Ovary (tissue), 10 donors: ENCODE measurements at places on chromosomes 6 and 20. TPM values are rescaled to one million over a fixed set of nuclear protein-coding genes. Genes with fewer than 3 reads are reported as not detected.

Gene PTK7
- total RNA-seq, result 154 TPM

Gene BPHL
- 17.0 TPM for total RNA-seq

Gene ITPA
- 31.1 TPM for total RNA-seq

Gene HLA-B
- 358 TPM for total RNA-seq

Gene RIMS1
- not detected for total RNA-seq

Gene BPIFB1
- total RNA-seq, result 0.15 TPM

Gene C20orf204
- 1.1 TPM for total RNA-seq

Gene MACROD2
- total RNA-seq, result 6.1 TPM

Gene GMPR
- total RNA-seq, result 27.3 TPM

GRCh38 chr20:25033265-25033923 is 24.5 kb downstream of the ACSS1 start:
- no peak overlapping the region for H3K4me3 ChIP-seq
- H3K27me3 ChIP-seq, result no peaks in the 10 kb centered on the region
- no peak for DNase-seq
- no peaks in the 10 kb centered on the region for H3K36me3 ChIP-seq

GRCh38 chr6:65708162-65708561 is 1.1 kb upstream of the EYS start:
- no peak for DNase-seq
- no peak overlapping the region for H3K27ac ChIP-seq
- H3K4me3 ChIP-seq, result no peak overlapping the region
- no peaks in the 10 kb centered on the region for H3K4me1 ChIP-seq
- H3K27me3 ChIP-seq, result no peaks in the 10 kb centered on the region
- no peaks in the 10 kb centered on the region for H3K36me3 ChIP-seq

GRCh38 chr20:58447511-58448391 is 58.7 kb downstream of the VAPB start:
- no peak overlapping the region for H3K4me3 ChIP-seq
- no peaks in the 10 kb centered on the region for H3K36me3 ChIP-seq
- no peaks in the 10 kb centered on the region for H3K27me3 ChIP-seq
- DNase-seq, result no peak

DNA sequence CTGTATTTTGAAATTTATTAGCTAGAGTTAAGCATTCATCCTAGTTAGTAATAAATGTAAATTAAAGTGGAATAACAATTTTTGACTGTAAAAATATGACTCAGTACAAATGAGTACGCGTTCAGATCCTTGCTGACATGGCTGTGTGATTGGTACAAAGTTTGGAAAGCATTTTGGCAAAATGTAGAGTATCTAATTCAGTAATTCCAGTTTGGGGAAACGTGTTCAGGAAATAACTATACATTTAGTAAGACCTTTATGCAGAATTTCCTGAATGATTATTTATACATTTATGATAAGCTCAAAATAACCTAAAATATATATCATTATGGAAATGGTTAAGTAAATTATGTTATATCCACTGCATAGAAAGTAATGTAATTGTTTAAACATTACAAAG is 8.0 kb downstream of the VTA1 start:
- no peaks in the 10 kb centered on the region for H3K27me3 ChIP-seq
- H3K27ac ChIP-seq, result no peak overlapping the region
- H3K4me1 ChIP-seq, result no peaks in the 10 kb centered on the region
- H3K36me3 ChIP-seq, result no peaks in the 10 kb centered on the region
- no peak for DNase-seq

DNA sequence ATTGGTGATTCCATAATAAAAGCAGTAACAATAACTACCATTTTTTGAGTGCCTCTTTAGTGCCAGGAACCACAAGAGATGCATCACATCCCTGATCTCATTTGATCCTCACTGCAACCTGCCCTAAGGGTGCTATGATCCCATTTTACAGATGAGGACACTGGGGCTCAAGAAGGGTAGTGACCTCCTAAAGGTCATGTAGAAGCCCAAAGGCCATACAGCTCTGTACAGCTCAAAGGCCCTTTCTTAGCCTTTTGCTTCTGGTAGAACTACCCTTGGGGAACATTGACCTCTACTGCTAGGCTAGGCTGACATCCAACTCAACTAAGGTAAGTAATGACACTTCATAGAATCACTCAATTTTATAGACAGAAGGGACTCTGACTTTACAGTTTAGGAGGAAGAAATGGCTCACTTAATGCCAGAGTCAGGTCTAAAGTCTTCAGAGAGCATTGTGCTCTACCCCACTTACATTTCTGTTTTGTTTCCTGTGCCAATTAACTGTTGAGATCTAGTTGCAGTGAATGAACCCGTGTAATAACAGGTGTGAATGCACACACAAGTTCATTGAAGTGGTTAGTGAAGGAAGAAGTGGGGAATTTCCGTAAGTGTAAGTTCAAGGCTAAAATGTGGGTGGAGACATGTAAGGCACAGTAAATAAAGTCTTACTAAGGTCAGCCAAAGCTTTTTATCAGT is 10.7 kb downstream of the SLC9A8 start:
- peaks cover 10% of the 10 kb centered on the region for H3K4me1 ChIP-seq
- no peak for DNase-seq
- H3K27me3 ChIP-seq, result no peaks in the 10 kb centered on the region
- no peaks in the 10 kb centered on the region for H3K36me3 ChIP-seq
- H3K4me3 ChIP-seq, result no peak overlapping the region

GRCh38 chr6:111536910-111537527 is 54.0 kb upstream of the REV3L start:
- peaks cover 9% of the 10 kb centered on the region for H3K4me1 ChIP-seq
- no peak overlapping the region for H3K27ac ChIP-seq
- no peak for DNase-seq
- no peaks in the 10 kb centered on the region for H3K36me3 ChIP-seq
- no peak overlapping the region for H3K4me3 ChIP-seq

DNA sequence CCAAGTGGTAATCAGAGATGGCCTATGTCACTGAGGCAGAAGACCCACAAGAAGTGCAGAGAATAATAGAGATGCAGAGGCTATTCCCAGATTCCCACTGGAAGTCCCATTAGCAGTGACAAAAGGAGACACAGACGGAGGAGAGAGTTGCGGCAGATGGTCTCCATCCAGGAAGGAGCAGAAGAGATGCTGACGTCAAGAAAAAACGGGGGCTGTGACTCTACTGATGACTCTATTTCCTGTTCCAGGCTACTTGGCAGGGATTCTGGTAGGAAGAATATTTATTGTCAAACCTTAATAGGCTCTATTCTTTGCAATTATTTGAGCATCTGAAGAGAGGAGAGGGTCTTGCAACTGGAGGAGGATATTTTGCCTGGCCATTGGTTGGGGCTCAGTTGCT is 246.0 kb upstream of the ECI2 start:
- H3K27ac ChIP-seq, result no peak overlapping the region
- H3K4me1 ChIP-seq, result no peaks in the 10 kb centered on the region
- DNase-seq, result no peak
- H3K27me3 ChIP-seq, result no peaks in the 10 kb centered on the region

- no peak for DNase-seq
- H3K27me3 ChIP-seq, result no peaks in the 10 kb centered on the region
- no peak overlapping the region for H3K27ac ChIP-seq
- H3K4me3 ChIP-seq, result no peak overlapping the region
These were observed 355.6 kb downstream of the PLCB1 start for GRCh38 chr20:8487696-8488095.

GRCh38 chr6:48658915-48659314 is 547.9 kb upstream of the PTCHD4 start:
- H3K4me3 ChIP-seq, result no peak overlapping the region
- DNase-seq, result no peak
- no peaks in the 10 kb centered on the region for H3K27me3 ChIP-seq
- no peaks in the 10 kb centered on the region for H3K4me1 ChIP-seq
- H3K36me3 ChIP-seq, result no peaks in the 10 kb centered on the region

GRCh38 chr6:81241126-81242041 is 511.1 kb downstream of the TENT5A start:
- H3K27me3 ChIP-seq, result no peaks in the 10 kb centered on the region
- no peak for DNase-seq
- no peak overlapping the region for H3K4me3 ChIP-seq
- no peaks in the 10 kb centered on the region for H3K36me3 ChIP-seq
- H3K4me1 ChIP-seq, result no peaks in the 10 kb centered on the region

DNA sequence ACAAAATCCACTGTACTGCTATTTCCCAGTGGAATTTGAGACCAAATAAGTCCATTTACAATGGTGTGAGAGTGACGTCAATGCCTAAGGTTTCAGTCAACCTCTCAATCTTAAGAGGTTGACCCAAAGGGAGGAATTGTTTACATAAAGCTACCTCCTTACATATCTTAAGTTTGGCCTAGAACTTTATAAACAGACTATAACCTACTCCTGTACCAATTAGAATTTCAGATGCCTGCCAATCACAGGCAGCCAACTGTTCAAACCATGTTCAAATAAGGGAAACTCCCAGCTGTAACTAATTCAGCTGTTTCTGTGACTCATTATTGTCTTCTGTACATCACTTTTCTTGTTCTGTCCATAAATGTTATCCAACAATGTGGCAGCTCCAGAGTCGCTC is 14.5 kb downstream of the LGSN start:
- H3K4me1 ChIP-seq, result no peaks in the 10 kb centered on the region
- DNase-seq, result no peak
- H3K27ac ChIP-seq, result no peak overlapping the region
- H3K4me3 ChIP-seq, result no peak overlapping the region
- no peaks in the 10 kb centered on the region for H3K27me3 ChIP-seq
- no peaks in the 10 kb centered on the region for H3K36me3 ChIP-seq

DNA sequence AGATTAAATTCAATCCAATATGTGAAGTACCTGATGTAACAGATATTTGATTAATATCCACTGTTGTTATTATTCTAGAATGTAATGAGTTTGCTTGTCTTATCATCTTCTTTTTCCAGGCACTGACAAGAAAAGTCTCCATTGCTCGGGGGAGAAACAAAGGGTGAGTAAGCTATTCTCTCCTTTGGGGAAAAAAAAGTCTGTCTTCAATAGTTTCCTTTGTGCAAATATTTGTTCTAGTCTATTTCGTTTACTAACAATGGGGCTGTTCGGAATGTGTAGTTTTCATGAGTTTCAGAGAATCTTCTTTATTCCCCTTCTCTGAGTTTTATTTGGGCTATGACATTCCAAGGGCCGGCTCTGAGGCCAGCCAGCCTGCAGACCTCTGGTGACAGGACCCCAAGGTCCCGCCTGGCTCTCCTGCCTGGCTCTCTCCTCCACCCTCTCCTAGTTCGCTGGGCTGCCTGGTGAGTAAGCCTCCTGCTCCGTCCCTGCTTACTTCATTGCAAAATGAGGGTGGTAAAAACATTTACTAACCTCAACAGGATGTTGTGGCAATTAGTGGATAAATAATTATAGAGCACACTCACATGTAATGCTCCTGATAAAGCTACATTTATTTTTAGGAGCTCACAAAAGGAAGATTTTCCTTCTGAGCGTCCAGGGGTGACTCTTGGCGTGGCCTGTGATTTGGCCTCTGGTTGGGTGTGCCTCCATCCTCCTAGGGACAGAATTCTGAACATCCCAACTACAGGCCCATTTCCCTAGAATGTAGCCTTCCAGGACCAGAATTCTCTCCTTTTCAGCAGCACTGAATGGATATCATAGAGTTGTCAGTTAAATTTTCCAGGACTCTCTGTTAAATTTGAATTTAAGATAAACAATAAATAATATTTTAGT is 43.1 kb upstream of the SNX9 start:
- H3K36me3 ChIP-seq, result no peaks in the 10 kb centered on the region
- H3K4me1 ChIP-seq, result no peaks in the 10 kb centered on the region
- no peak overlapping the region for H3K27ac ChIP-seq

- H3K4me3 ChIP-seq, result no peak overlapping the region
- no peaks in the 10 kb centered on the region for H3K36me3 ChIP-seq
- no peak overlapping the region for H3K27ac ChIP-seq
- H3K4me1 ChIP-seq, result no peaks in the 10 kb centered on the region
These were observed 154.3 kb upstream of the TENT5A start for GRCh38 chr6:81906709-81907204.

DNA sequence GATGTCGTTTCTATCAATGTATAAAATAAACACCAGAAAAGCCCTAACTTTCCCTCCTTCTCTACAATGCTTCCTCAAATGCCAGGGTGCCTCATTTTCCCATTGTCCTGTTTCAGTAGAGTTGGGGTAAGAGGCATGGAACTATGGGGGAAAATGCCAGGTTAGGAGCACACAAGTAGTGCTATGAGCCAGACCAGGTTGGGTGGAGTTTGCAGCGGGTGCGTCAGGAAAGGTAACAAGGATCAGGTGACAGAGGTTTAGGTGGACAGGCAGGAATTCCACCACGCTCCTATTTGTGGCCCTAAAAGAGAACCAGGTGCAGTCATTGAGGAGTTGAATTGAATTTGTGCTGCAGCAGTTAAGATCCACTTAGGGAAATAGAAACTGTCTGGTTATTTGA is 36.5 kb downstream of the SYTL3 start:
- no peaks in the 10 kb centered on the region for H3K36me3 ChIP-seq
- DNase-seq, result no peak
- H3K27me3 ChIP-seq, result no peaks in the 10 kb centered on the region
- no peak overlapping the region for H3K4me3 ChIP-seq
- peaks cover 4% of the 10 kb centered on the region for H3K4me1 ChIP-seq

- H3K36me3 ChIP-seq, result no peaks in the 10 kb centered on the region
- DNase-seq, result no peak
- H3K27ac ChIP-seq, result no peak overlapping the region
- H3K27me3 ChIP-seq, result no peaks in the 10 kb centered on the region
- H3K4me1 ChIP-seq, result no peaks in the 10 kb centered on the region
- no peak overlapping the region for H3K4me3 ChIP-seq
These were observed 54.1 kb upstream of the SHLD1 start for GRCh38 chr20:5696011-5696559.

GRCh38 chr6:15631432-15631831 is 31.4 kb downstream of the DTNBP1 start:
- no peak overlapping the region for H3K27ac ChIP-seq
- no peaks in the 10 kb centered on the region for H3K36me3 ChIP-seq
- peaks cover 2% of the 10 kb centered on the region for H3K4me1 ChIP-seq

DNA sequence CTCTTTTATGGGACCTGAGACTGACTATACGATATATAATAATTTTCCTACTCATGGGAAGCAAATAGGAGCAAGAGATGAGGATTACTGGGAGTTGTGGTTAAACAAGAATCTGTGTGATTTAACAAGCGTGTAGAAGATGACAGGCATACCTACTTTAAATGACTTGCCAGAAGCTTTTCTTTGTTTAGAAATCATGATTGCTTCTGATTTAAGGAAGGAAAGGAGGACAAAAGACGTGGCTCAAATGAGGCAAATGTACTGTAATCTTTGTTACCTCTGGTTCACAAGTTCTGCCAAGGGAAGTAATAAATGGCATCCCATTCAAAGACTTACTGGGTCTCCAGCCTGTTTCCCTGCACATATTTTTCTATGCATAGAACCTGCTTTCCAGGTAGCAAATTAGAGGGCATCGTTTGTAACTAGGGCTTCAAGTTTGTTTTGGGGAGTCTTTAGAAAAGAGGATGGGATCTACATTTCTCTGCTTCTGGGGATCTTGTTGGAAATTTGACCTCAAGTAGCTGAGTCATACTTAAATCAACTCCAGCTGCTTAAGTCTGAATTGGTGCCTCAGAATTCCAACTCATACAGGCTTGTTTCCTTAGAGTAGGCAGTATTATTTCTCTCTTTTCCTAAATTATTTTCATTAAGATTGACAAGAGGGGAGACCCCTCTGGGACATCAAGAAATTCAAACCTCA is 2.9 kb upstream of the TRMT11 start:
- H3K27me3 ChIP-seq, result no peaks in the 10 kb centered on the region
- H3K4me3 ChIP-seq, result no peak overlapping the region
- H3K27ac ChIP-seq, result no peak overlapping the region
- peaks cover 3% of the 10 kb centered on the region for H3K4me1 ChIP-seq
